Activated T-helper 1 cell treated with anti-CD3 and anti-CD28 coated beads, Interleukin-12 subunit alpha, Interleukin-12 subunit beta, Interleukin-2, Interleukin-4 antibody, amounts not matched to agents 30 ng/mL and 10 ng/mL and 1 ng/mL, durations not matched to agents 14 hours and 24 hours and 36 hours (primary cell): ENCODE measurements at places on chromosomes 6 and 20. TPM values are rescaled to one million over a fixed set of nuclear protein-coding genes. Genes with fewer than 3 reads are reported as not detected.

EEF1A1 gene
- 8,439 and 8,694 TPM in 2 replicates for total RNA-seq

GTPBP2 gene
- 72.4 and 73.0 TPM in 2 replicates for total RNA-seq

PRICKLE4 gene
- not detected in 2 replicates for total RNA-seq

FNDC11 gene
- 0.15 and 0.26 TPM in 2 replicates for total RNA-seq

RANBP9 gene
- total RNA-seq: 58.4 and 60.1 TPM in 2 replicates

SRMS gene
- total RNA-seq: not detected in 2 replicates

LEMD2 gene
- total RNA-seq: 63.6 and 64.4 TPM in 2 replicates

NKX2-4 gene
- total RNA-seq: not detected in 2 replicates

C6orf163 gene
- 1.2 and 1.6 TPM in 2 replicates for total RNA-seq

ARHGAP40 gene
- total RNA-seq: not detected in 2 replicates

TBPL1 gene
- 40.5 and 42.2 TPM in 2 replicates for total RNA-seq

IYD gene
- total RNA-seq: not detected in 2 replicates

STX11 gene
- 24.2 and 24.7 TPM in 2 replicates for total RNA-seq

ATP6V1G2 gene
- total RNA-seq: 1.2 and 1.4 TPM in 2 replicates

CGA gene
- not detected in 2 replicates for total RNA-seq

- no peak for DNase-seq
Observed at GRCh38 chr6:138987080-138987642, 892 bp downstream of the REPS1 start.

DNA sequence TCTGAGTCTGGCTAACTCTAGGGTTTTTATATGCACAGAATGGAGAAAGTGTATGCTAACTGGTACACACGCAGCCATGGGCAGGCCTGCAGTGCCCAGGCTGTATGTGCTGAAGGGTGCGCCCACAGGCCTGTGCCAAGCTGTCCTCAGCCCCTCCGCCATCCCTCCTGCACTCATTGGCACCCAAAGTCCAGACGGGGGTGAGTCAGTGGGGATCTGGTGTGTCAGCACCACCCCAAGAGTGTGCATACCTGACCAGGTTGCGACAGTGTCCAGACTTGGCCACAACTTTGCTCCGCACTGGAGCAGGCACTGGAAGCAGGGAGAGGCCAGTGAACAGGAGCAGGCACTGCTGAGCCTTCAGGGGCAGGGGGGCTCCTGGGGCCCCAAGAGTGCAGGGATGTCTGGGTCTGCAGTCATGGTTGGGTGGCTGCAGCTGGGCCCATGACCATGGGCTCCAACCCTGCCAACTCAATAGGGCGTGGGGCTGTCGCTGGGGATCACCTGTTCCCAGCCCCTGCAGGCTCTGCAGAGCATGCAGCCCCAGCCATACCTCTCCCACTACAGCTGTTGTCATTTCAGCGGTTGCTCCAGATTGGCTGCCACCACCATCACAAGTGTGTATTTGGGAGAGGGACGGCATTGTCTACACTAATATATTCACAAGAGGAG, 717.8 kb downstream of the EPHA7 start:
- no peak for DNase-seq

DNA sequence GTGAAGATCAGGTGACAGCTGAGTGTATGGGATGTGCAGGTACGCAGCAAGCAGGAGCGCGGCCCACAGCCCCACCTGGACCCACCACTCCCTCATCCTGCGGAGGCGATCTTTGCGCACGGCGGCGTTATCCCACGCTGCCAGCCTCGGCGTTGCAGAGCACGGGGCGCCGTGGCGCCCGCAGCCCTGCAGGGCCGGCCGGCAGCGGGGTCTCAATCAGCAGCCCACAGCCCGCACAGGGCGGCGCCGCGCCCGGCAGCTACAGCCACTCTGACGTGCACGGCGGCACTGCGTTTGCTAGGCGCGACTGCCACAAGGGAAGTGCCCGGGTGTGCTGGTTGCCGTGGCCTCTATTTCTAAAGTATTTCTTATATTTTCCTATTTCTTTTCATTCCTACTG, 46.9 kb downstream of the LAMA2 start:
- no peak for DNase-seq

- no peak for DNase-seq
Observed at GRCh38 chr6:164303102-164303964, 888.8 kb downstream of the QKI start.

DNA sequence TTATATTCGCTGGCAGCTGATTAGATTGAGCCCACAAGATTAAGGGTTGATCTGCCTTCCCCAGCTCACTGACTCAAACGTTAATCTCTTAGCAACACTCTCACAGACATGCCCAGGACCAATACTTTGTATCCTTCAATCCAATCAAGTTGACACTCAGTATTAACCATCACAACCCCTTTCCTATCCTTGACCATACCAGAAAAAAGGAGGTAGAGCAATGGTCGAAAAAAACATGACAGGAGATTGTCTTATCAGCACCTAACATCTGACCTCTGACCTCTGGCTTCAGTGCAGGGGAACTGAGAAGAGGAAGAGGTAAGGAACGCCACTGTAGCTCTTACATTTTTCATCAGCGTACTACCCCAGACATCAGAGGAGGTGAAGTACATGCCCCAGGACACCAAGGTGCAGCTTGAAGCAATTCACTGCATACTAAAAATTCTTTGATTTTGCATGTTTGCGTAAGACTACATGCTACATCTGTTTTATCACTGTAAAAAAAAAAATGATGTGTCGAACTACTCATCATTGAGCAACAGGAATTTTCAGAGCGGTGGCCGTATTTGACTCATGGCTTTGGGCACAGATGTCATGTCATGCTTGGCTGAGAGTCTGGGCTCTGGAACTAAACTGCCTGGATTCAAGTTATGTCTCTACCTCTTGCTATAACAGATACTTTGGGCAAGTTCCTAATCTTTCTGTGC, 188.0 kb upstream of the TAB2 start:
- no peak for DNase-seq

- no peak for DNase-seq
Observed at GRCh38 chr6:85245004-85245403, 204.9 kb upstream of the NT5E start.

- DNase-seq: no peak
Observed at GRCh38 chr20:7015257-7015656, 247.8 kb downstream of the BMP2 start.

DNA sequence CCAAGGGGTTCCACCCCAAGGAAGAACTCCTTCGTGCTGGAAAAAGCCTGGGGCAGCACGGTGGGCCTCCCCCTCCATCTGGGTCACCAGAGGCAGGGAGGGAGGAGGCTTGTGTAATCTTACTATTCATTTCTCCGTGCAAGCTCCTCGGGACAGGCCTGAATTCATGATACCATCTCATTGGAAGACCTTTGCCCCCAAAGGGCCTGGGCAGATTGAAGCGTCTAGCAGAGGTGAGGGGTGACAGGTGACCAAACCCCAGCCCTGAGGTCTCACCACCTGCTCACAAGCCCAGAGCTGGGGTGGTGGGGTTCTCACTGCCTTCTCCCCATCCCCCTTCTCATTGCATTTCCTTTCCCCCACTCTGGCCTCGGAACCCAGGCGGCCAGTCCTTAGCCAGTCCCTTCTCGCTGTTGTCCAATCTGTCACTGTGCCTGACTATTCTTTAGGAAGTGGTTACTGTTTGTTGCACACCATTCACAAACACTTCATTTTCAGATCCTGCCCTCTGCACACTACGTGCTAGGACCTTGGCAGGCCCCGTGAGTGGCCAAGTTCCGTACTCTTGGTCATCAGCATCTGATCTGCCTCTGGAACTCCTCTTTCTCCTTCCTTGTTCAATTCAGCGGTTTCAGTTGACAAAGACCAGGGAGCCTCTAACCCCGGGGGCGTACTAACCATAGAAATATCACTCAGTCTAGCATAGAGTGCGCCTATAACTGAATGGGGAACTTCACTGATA, 137.1 kb downstream of the LY86 start:
- no peak for DNase-seq

DNA sequence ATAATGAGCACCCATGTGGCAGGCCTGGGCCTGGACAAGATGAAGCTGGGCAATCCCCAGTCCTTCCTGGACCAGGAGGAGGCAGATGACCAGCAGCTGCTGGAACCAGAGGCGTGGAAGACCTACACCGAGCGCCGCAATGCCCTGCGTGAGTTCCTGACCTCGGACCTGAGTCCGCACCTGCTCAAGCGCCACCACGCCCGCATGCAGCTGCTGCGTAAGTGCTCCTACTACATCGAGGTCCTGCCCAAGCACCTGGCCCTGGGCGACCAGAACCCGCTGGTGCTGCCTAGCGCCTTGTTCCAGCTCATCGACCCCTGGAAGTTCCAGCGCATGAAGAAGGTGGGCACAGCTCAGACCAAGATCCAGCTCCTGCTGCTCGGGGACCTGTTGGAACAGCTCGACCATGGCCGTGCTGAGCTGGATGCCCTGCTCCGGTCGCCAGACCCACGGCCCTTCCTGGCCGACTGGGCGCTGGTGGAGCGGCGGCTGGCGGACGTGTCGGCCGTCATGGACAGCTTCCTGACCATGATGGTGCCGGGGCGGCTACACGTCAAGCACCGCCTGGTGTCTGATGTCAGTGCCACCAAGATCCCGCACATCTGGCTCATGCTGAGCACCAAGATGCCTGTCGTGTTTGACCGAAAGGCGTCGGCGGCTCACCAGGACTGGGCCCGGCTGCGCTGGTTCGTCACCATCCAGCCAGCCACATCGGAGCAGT, 1.9 kb downstream of the FNDC11 start:
- no peak for DNase-seq

GRCh38 chr20:18066421-18067333, 9.0 kb upstream of the OVOL2 start:
- no peak for DNase-seq

GRCh38 chr20:54377992-54378773, 97.2 kb upstream of the DOK5 start:
- no peak for DNase-seq

DNA sequence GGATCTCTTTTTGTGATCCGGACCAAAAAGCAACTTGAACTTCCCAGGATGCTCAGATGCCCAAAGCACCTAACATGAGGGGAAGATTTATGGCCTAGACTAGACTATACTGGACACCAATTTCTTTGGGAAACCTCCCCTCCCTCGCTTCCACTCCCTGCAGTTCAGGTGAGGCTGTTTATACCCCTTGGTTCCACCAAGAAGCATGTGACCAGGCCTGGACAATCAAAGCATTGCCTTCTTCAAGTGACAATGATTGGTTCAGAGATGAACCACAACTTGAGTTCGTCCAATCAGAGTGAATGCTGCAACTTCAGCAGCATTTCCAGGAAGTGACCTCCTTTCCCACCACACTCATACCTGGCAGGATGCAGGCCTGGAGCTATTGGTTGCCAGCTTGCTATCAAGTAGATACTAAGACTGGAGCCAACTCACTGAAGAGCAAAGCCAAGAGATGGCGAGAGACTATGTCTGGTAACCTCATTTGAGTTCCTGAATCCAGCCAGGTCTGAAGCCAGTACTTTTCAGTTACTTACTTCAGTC, 45.6 kb upstream of the SLC9A8 start:
- DNase-seq: no peak

GRCh38 chr6:159044899-159045727, at the start of gene TAGAP:
Gene TAGAP, minus strand, starts transcription at chr6:159044991. Its CDS starts 845 bp downstream, at chr6:159044146.
- DNase-seq: peak; percentile 83

DNA sequence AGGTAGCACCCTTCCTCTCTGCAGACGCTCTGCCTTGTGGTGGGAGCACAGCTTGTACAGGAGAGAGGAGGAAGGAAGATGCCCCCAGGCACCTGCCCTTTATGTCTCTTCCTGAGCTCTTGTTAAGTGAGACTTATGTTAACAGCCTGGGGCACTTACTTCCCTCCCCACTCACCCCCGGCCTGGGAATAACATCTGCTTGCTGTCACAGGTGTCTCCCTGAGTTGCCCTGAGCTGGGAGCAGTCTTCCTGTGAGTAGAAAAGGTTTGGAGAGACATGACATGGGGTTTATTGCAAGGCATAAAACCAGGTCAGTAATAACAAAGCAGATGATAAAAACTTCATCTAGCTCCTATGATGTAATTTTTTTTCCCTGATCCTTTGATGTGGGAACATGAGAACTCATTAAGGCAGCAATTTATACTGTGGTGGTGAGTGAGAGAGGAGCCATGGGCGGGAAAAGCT, 1.9 kb downstream of the SSTR4 start:
- no peak for DNase-seq

- no peak for DNase-seq
Observed at GRCh38 chr20:18913701-18914100, 100.1 kb downstream of the SCP2D1 start.

DNA sequence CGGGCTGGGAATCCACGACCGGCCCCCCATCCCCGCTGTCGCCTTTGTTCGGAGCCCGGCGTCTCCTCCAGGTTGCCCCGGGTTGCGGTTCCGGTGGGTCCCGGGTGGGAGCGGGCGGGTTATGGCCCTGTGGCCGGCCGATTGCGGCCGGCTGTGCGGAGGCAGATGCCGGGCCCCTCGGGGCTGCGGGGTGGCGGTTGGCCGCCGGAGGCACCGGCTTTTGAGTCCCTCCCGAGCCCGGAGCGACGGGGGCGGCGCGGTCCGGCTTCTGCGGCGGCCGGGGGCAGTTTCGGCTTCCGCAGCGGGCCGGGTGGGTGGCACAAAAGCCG, 431 bp downstream of the LOC128125822 start:
- no peak for DNase-seq

- DNase-seq: no peak
Observed at GRCh38 chr20:12057778-12058177, 140.1 kb downstream of the BTBD3 start.

DNA sequence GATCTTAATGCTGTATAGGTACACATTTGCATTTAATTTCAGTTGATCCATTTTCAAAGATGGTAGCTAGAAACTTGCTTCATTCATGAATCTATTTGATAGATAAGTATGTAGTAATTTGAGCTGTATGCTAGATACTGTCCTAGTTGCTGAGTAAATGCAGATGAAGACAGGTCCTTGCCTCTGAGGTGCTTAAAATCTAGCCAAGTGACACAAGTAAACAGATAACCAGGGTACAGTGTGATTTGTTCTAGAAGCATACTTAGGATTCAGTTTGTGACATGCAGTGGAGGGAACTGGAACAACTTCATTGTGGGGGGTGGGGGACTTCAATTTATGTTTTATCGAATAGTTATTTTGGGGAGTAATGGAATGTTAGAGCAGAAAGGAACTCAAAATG, 9.2 kb downstream of the CHMP4B start:
- no peak for DNase-seq

DNA sequence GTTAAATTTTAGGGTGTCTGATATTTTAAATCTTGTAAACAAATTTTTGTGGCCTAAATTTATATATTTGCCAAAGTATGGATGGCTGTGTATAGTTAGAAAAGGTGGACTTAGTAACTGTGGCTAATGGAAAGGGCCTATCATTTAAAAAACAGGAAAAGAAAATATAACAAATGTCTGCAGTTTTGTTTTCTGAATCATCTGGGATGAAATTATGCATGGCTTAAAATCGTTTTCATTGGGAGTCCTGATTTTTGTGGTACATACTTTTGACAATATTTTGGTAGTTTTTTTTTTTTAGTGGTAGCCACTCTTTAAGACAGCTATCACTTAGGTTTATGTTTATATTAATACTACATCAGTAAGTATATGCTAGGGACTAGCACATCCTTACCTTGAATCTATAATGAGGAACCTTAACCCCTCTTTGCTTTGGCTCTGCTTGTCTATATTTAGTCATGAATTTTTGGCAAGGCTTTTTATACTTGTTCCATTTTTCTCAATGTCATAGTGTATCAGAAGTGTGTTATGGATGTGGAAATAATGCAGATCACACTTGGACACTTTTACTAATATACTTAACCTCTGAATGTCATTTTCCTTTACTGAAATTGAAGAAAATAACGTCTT, 5.6 kb downstream of the ARID1B start:
- no peak for DNase-seq

- DNase-seq: no peak
Observed at GRCh38 chr6:4707011-4707410, 69.2 kb upstream of the CDYL start.

- DNase-seq: no peak
Observed at GRCh38 chr20:40525351-40525750, 163.7 kb downstream of the MAFB start.

GRCh38 chr6:159256128-159256527, 86.9 kb downstream of the FNDC1 start:
- DNase-seq: no peak

GRCh38 chr6:122289762-122290539, 109.5 kb upstream of the HSF2 start:
- no peak for DNase-seq
